LNCaP clone FGC (cell line): ENCODE measurements at places on chromosomes 11 and 22.

DNA sequence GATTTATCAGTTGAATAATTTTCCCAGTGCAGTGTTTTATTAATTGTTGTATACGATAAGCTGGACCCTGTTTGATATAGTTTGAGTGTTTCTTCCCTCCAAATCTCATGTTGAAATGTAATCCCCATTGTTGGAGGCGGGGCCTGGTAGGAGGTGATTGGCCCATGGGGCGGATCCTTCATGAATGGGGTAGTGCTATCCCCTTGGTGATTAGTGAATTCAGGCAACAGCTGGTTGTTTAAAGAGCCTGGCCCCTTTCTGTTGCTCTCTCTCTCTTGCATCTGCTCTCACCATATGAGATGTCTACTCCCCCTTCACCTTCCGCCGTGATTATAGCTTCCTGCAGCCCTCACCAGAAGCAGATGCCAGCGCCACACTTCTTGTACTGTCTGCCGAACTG is 1.5 kb downstream of the OR5A1 start:
- DNase-seq: no peak

DNA sequence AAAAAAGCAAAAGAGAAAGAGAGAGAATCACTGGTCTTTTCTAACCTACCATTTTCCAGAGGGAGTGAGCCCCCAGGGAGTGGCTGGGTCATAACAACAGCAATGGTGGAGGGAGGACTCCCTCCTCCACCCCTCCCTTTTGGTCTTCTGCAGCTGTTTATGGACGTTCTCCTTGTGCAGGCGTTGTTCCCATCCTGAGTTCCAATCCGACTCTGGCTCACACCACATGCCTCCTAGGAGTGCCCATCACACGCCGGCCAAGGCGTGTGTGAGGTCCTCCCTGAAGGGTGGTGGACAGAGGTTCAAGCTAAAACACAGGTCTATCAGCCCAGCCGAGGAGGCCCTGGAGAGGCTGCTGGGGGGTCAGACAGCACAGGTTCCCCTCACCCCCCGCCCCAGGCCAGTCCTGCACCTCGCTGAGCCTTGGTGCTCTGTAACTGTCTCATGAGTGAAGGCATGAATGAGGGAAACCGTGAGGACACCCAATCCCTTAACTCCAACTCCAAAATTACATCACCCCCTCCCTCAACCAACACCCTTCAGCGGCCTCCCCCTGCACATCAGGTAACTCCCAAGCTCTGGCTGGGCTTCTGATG is 29.4 kb downstream of the IFT27 start:
- DNase-seq: no peak

DNA sequence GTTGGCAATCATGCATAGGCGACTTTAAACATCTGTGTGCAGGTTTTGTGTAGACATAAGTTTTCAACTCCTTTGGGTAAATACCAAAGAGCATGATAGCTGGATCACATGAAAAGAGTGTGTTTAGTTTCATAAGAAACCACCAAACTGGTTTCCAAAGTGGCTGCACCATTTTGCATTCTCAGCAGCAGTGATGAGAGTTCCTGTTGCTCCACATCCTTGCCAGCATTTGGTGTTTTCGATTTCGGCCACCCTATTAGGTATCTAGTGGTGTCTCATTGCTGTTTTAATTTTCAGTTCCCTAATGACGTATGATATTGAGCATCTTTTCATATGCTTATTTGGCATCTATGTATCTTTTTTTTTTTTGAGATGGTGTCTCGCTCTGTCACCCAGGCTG is 62.8 kb upstream of the CCND1 start:
- no peak for DNase-seq

DNA sequence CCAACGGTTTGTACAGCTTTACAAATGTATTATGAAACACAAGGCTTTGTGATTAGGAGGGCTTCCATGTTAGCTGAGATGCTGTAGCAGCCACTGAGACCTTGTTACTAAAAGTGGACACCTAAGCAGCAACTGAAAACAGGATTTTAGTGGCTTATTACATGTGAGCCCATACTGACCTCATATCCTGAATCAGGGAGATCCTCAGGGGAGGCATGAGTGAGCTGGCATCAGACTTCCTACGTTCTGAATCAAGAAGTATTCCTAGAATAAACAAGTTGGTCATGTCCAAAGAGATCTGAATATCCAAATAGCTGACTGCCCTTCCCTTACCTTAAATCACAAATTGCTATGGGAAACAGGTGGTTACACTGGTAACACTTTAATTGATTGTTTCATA is 59.1 kb upstream of the SCUBE2 start:
- DNase-seq: no peak

DNA sequence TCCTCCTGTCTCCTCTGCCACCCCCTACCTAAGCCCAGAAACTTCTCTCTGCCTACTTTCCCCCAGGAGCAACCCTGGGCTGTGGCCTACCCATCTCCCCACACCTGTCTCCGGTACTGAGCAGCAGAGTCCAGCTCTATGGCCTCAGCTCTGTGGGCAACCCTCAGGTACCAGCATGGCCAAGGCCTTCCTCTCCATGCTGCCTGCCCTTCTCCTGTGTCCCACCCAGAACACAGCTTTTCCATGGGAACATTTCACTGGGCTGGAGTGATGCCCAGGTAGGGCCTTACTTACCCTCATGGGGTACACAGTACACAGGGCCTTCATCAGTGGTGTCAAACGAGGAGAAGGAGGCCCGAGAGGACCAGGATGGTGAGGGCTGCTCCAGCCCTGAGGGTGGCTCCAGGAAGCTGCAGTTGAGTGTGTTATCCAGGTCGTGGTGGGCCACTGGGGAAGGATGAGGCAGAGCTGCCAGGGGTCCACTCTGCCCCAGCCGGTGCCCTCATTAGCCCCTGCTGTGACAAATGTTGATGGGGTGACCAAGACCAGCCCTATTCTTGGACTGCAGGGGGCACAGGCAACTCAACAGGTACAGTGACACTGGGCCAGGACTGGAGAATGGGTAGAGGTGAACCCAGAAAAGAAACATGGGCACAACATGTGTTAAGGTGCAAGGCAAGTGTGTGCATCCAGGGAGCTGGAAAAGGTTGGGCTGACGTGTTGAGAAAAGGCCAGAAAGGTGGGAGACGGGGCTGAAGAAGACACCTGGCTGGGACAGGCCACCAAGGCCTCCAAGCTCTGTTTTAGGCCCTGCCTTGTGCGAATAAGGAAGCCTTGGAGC is 10.3 kb downstream of the SCARF2 start:
- DNase-seq: no peak

DNA sequence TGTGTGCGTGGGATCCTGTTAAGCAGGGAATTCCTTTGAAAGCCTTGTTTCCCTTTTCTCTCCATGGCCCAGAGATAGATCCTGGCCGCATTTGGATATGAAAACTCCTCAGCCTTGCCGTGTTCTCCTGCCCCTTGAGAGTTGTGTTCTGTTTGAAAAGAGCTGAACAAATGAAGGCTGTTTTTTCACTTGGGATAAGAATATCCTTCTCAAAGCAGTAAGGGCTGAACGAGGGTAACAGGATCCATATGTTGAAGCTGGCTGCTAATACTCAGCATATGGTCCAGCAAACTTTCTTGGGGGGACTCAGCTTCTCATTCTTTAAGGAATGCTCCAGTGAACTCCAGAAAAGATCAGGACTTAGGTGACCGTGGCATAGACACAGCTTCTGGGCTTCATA is 114.5 kb upstream of the TTC12 start:
- DNase-seq: no peak

GRCh38 chr11:38819981-38820380 is 2221.9 kb upstream of the RAG2 start:
- no peak for DNase-seq

- DNase-seq: no peak
Observed at GRCh38 chr11:122664188-122664587, 8.7 kb downstream of the UBASH3B start.

GRCh38 chr11:63814383-63814736 is 1.1 kb downstream of the SPINDOC start:
- DNase-seq: no peak

GRCh38 chr22:22927196-22927887 is 39.7 kb downstream of the IGLL5 start:
- no peak for DNase-seq

DNA sequence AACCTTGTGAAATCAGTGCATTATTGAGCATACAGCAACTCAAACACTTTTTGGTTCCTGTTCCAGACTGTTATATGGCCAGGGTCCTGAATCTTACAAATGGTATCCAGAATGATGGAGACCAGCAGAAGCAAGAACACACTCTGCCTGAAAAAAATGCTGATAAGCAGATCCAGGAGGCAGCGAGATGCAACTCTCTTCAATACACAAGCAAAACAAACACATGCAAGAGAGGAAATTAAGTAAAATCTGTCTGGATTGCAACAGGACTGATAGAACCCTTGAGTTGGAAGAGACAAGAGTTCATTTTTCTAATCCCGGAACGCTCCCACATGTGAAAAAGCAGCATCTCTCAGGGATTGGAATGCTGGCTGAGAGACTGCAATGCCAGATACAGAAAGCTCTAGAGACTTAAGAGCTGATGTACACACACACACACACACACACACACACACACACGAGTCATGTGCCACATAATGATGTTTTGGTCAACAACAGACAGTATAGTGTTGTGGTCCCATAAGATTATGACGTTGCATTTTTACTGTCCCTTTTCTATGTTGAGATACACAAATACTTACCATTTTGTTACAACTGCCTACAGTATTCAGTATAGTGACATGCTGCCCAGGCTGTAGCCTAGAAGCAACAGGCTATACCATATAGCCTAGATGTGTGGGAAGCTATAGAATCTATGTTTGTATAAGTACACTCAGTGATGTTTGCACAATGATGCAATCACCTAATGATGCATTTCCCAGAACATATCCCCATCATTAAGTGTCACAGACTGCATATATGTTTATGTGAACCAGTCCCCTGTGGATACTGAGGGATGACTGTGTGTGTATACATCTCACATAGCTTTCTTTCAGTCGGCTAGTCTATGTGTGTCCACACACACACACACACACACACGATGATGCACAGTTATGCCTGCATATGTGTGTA is 406.6 kb downstream of the LARGE1 start:
- peak; percentile 36 for DNase-seq

DNA sequence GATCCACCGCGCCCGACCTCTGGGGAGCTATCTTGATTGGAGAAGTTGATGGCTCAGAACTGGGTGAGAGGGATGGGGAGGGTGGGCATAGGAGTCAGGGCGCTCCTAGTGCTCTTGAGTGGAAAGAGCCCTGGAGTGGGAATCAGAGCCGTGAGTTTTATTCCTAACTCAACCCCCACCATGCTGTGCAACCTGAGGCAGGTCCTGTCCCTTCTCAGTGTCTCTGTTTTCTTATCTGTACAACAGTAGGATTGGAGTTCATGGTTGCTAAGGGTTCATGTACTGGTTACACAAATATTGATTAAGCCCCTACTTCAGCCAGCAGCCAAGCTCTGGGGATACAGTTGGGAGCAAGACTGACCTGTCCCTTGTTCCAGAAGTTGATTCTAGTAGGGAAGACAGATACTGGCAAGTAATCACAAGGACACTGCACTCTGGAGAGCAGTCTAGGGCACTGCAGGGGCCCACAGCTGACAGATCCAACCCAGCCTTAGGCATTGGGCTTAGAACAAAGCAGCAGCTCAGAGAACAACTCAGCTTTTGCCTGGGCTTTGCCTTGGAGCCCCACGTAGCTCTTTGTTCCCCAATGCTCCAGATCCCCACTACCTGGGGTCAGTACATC is 12.4 kb upstream of the DAGLA start:
- no peak for DNase-seq

- DNase-seq: no peak
Observed at GRCh38 chr11:20029193-20029592, 131.1 kb downstream of the DBX1 start.

GRCh38 chr22:24067587-24068376 is 56.7 kb downstream of the CABIN1 start:
- DNase-seq: peak; percentile 81

DNA sequence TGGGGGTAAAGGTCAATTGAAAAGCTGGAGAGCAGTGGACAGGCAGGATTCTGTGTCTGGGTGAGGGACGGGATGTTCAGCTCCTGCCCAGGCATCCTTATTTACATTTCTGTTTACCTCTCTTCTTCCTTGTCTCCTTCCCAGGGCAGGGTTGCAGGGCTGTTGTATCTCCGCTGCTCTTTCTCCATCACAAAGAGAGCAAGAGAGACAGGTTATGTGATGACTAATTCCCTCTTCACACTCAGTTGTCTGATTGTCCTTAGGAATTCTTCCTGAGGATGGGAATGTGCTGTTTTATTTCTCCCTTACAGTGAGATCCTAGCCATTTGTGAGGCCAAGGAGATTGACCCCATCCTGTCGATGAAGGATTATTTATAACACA is 104.9 kb downstream of the VPREB1 start:
- DNase-seq: no peak

DNA sequence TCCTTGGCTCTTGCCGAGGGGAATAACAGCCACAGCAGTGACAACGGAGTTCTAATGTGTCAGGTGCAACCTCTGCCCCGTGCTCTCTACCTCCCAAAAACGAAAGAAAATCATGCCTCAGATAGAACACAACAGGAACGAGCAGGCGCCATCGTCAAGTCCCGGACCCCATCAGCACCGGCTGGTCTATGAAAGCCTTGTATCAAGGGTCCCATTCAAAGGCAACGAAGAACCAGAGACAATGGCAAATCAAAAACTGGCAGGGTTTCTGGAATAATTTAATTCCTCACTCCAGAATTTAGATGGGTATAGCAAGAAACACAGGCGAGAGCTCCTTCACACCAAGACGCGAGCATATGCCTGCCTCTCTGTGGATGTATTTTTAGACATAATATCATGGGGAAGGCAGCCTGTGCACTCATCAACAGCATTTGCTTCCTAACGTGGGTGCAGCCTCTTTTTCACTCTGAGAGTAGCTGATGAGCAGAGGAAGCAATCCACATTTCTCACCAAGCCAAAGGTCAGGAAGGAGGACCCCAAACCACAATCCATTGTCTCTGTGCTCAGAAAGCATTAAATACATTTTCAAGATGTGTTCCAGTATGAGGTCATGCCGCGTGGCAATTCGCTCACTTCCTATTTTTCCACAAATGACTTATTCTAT is 193.4 kb upstream of the BLID start:
- DNase-seq: no peak

GRCh38 chr11:93652161-93652597 is 9.3 kb upstream of the CEP295 start:
- DNase-seq: peak; percentile 32

- no peak for DNase-seq
Observed at GRCh38 chr11:95641495-95641894, 148.1 kb downstream of the FAM76B start.

DNA sequence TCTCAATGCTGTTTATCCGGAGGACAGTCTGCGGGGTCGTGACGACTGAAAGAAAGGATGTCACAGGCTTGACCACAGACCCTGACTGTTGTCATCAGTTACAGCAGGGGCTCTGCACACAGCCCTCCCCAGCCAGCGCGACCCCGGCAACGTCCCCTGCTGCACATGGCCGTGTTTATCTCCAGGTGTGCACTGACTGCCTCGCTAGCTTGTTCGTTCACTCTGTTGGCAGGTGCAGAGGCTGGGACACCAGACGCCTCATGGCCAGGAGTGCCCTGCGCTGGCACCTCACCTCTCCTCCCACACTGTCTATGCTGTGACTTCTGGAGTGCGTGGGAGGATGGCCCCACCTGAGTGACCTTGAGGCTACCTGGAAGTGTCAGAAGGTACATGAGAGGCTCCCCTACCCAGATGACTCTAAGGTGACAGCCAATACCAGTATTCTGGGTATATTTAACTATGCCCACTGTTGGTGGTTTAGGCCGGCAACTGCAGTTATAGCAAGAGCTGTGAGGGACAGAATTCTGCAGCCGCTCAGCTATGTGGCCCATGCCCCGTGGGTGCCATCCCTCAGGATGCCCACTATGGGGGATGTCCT is 12.2 kb downstream of the MRPL21 start:
- DNase-seq: no peak

- DNase-seq: no peak
Observed at GRCh38 chr11:79219186-79220045, 221.4 kb downstream of the TENM4 start.
